ENCODE measurements at places on chromosomes 2 and 18.

- DNase-seq, result no peak
Observed at GRCh38 chr18:28903306-28903705, 726.4 kb upstream of the CDH2 start.

DNA sequence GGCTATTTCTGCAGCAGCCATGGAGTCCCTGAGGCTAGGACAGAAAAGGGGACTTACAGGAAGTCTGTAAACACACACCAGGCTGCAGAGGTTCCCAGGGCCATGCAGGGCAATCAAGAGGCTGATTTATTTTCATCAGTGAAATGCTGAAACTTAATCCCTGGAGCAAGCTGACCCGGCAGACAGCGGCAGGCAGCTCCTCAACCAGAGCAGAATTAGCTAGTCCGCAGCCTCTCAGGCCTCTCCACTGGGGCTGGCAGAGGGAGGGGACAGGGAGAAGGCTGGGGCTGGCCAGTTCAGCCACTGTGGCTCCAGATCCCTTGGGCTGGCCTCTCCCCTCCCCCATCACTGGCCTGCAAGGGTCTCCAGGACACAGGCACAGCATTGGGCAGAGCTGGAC, 136.3 kb downstream of the TNS1 start:
- no peak for DNase-seq

DNA sequence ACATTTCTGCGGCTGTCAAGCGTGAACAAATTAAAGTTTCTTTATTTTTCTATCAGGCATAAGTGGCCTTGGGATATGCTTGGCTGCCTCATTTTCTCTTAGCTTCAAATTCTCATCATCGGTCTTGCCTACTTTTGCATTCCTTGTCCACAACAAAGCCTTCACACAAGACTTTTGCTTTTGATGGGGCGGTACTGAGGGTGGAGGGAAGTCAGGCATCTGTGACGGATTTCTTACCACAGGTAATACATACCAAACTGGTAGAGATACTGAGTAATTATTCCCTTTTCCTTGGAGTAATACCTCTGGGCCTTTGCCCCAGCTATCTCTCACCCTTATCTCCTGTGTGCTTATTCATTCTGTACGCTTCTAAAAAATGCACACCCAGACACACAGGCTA, 468.3 kb upstream of the RGPD4 start:
- no peak for DNase-seq

- no peak for DNase-seq
Observed at GRCh38 chr2:188203776-188204175, 87.9 kb upstream of the GULP1 start.

DNA sequence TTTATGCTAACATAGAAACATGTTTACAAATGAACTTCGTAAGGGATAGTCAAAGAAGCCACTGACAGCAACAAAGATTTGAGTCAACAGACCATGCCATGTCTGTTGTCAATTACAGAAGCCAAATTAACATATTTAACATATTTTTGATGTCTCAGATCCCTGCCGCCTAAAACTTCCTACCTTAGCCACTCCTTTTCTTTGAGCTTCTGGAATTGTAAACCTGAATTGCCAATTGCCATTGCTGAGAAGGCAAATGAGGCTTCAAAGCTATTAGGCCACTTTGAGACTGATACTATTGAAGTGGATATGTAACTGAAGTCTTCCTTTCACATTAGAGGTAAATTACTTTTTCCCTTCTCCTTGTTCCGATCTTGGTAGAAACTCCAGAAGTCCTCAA, 66.0 kb upstream of the DSEL start:
- DNase-seq, result no peak

GRCh38 chr2:26333293-26333692, 12.7 kb upstream of the SELENOI start:
- DNase-seq, result peak; percentile 6

- no peak for DNase-seq
Observed at GRCh38 chr2:133123904-133124303, 444.4 kb downstream of the NCKAP5 start.

DNA sequence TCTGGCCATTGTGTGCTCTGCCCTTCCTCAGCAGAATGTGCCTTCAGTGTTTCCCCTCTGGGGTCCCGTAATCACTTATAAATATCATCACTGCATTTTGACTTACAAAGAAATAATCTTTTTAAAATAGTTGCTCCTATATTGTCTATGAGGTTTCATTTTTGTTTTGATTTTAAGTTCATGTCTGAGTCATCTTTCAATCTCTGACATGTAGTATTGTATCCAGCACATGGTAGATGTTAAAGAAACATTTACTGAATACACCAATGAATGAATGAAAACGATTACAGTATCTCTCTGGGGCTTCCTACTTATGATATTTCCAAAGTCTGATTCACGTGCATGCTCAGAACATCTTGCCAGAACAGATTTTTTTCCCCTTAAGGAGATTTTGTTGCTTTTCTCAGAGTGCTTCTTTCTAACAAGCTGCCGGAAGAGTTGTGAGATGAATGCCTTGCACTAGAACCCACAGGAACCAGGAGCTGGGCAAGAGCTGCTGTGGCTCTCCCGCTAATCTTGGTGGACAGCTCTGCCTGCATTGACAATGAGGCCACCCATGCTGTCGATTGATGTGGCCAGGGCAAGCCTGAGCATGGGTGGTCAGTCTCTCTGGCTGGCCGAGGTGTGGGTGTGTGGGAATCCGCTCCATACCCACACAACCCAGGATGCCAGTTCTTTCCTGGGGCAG, 199.4 kb downstream of the CYRIA start:
- no peak for DNase-seq

DNA sequence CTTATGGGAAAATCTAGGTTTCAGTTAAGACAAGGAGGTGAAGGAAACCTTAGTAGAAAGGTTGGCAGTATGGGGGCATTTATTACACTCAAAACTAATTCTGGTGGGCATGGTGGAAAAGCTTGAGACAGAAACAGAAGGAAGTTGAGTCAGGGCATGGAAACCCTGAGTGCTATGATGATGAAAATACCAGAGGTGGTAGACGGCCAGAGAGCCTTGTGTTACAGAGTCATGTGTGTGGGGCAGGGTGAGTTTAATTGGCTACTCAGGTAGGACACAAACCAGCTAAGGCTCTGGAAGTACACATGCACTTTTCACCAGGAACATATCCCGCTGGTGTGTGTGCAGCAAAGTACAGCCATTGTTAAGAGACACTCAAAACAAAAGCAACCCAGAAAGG, 20.7 kb upstream of the FAM136A start:
- DNase-seq, result no peak

DNA sequence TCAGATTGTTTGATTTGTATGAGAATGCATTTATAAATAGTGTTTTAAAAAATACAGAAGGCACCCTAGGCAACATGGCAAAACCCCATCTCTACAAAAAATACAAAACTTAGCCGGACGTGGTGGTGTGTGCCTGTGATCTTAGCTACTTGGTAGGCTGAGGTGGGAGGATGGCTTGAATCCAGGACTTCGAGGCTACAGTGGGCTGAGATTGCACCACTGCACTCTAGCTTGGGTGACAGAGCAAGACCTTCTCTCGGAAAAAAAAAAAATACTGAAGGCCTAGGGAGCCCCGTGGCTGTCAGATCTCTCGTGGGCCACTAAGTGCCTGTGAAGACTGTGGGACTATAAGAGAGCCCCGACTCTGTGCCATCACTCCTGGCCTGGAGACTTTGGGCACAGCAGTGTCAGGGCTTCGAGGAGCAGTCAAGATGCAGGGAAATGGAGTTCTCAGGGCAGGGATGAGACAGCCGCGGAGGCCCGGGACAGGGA, 40.5 kb downstream of the MYO7B start:
- no peak for DNase-seq

- DNase-seq, result no peak
Observed at GRCh38 chr2:133788386-133788785, 220.1 kb upstream of the NCKAP5 start.

DNA sequence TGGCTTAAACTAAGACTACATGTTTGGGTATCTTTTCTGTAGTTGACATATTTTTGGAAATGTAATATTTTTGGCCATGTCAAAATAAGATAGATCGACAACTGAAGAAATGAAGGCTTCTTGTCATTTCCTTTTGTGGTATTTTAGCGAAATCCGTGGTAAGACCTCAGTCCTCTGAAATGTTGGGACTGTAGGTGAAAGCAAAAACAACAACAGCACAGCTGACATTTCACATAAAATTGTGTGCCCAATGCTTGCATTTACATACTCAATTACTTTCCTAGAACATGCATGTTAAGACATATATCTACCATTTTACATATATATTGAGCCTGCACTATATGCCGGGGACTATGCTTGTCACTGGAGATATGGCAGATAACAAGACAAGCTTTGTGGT, 50.2 kb downstream of the SPP2 start:
- DNase-seq, result no peak

DNA sequence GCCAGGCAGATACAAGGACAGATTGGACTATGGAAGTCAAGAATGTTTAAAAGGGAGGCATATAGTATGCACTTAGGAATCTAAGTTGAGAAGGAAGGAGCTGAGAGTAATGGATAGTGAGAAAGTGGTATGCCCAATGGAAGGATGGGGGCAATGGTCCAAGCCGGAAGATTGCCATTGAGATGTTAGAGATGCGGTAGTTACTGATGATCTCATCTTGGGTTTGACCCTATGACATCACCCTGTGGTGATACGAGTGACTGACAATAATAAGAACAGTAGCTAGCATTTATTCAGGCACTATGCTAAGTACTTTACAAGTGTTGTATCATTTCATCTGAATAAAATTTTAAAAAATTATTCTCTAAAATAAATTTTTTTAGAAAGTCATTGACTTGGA, 38.5 kb upstream of the ACMSD start:
- no peak for DNase-seq

- DNase-seq, result no peak
Observed at GRCh38 chr2:81304154-81304830, 999.7 kb upstream of the LRRTM1 start.

DNA sequence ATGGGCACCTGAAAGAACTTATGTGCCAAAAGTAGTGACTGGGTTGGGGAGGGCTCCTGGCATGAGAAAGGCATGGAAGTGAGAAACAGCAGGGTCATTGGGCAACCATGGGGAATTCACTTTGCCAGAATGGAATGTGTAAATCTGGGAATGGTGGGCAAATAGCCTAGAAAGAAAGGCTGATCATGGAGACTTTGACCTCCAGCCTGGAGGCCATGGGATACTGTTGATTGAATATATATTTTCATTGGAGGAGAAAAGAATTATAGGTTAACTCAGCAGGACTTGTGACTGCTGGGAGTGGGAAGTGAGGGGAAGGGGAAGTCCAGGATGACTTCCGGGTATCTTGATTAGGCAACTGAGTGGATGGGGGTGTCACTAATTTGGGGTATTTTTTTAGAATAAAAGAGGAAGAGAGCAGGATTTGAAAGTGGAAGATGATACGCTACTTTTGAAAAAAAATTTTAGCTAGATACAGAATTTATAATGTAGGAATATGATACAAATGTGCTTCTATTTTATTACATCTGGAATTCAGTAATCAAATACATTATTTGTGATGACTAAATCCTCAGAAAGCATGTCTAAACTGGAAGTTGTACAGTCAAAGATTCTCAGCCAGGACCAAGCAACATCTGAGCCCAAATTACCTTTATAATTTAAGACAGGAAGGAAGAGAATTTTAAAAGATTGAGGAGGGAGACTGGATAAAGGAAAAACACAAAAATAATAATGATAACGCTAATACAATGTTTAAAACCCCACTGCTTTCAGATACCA, 116.2 kb downstream of the GATA6 start:
- no peak for DNase-seq

DNA sequence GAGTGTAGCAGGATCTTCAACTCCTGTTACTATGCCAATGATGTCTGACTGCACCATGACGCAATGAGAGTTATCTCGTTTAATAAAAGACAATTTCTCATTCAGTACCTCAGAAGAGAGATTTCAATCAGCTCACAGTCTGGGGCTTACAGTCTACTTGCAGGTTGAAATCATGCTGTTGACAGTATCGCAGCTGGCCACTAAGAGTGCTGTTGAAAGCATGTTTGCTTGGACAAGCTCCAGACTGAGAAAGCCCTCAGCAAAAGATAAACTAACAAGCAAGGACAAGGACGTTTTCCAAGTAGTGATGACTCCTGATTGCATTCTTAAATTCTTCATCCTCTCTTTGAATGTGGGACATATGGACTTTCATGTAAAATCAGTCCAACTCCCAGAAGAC, 145.2 kb upstream of the SYT4 start:
- DNase-seq, result no peak

DNA sequence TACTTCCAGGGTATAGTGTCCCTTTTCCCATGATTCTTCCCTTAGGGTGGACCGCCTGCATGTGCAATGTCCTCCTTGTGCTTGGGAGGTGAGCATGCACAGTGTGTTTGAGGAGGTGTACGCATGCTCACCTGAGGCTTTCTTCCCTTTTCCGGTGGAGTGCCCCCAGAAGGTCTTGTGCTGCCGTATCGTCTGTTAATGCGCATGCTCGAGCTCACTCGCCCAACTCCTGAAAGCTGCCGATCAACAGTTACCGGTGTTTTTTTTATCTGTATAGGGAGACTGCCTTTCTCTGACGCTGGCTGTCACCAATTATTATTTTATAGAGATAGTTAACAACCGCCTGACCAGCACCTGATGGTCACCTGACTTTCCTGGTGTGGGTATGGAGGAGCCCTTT, 458.8 kb upstream of the MEX3C start:
- DNase-seq, result no peak
